ENCODE measurements at places on chromosomes 4 and X. TPM values are rescaled to one million over a fixed set of nuclear protein-coding genes. Genes with fewer than 3 reads are reported as not detected.

The NMU gene
- 0.90 TPM for total RNA-seq

The CXorf51B gene
- total RNA-seq: not detected

The MID2 gene
- 9.3 TPM for total RNA-seq

The EXOC1 gene
- 22.2 TPM for total RNA-seq

The NXF2 gene
- total RNA-seq: not detected

The ZNF275 gene
- total RNA-seq: 12.5 TPM

The PPP1R3F gene
- total RNA-seq: 2.1 TPM

The RBM46 gene
- not detected for total RNA-seq

The HHIP gene
- total RNA-seq: not detected

The VCX2 gene
- not detected for total RNA-seq

The MSN gene
- 443 TPM for total RNA-seq

The FABP2 gene
- total RNA-seq: not detected

The PCDH7 gene
- not detected for total RNA-seq

The TEX13B gene
- not detected for total RNA-seq

The PFKFB1 gene
- 0.86 TPM for total RNA-seq

The SMIM43 gene
- not detected for total RNA-seq

The AMOT gene
- 2.3 TPM for total RNA-seq

The NKX3-2 gene
- not detected for total RNA-seq

The GSX2 gene
- total RNA-seq: not detected

The ETDB gene
- total RNA-seq: not detected

The FHIP1A gene
- total RNA-seq: 0.42 TPM

The DMRTC1 gene
- not detected for total RNA-seq

The FHDC1 gene
- 0.06 TPM for total RNA-seq

The LRP2BP gene
- 0.41 TPM for total RNA-seq

The CLGN gene
- total RNA-seq: 0.27 TPM

The GPR82 gene
- 0.14 TPM for total RNA-seq

The TEX13C gene
- not detected for total RNA-seq

The SSX2 gene
- total RNA-seq: not detected

The PRICKLE3 gene
- total RNA-seq: 16.3 TPM

The TRMT10A gene
- 8.8 TPM for total RNA-seq

The TMSB15A gene
- total RNA-seq: 0.56 TPM

The SLC39A8 gene
- 55.8 TPM for total RNA-seq

The AVPR2 gene
- not detected for total RNA-seq

The SMIM10 gene
- total RNA-seq: 3.2 TPM

The KDM5C gene
- 78.1 TPM for total RNA-seq

The ADH6 gene
- total RNA-seq: not detected

The PDE6B gene
- 12.6 TPM for total RNA-seq

The FRAS1 gene
- total RNA-seq: 0.04 TPM

The TSPAN7 gene
- total RNA-seq: 0.28 TPM

The MAGEA9 gene
- not detected for total RNA-seq

The ADRA2C gene
- not detected for total RNA-seq

The ADGRG4 gene
- total RNA-seq: not detected

The TMPRSS11A gene
- not detected for total RNA-seq
